ENCODE measurements at places on chromosomes 6 and 20. TPM values are rescaled to one million over a fixed set of nuclear protein-coding genes. Genes with fewer than 3 reads are reported as not detected.

MEI4 gene
- not detected for polyA plus RNA-seq

ME1 gene
- polyA plus RNA-seq: 7.2 TPM

ADGRG6 gene
- polyA plus RNA-seq: 1.2 TPM

- H3K36me3 ChIP-seq: no peaks in the 10 kb centered on the region
- no peak overlapping the region for H3K4me3 ChIP-seq
- no peak overlapping the region for H3K27ac ChIP-seq
- no peaks in the 10 kb centered on the region for H3K4me1 ChIP-seq
Measured at GRCh38 chr20:59730722-59731121, 126.4 kb downstream of the PHACTR3 start.

DNA sequence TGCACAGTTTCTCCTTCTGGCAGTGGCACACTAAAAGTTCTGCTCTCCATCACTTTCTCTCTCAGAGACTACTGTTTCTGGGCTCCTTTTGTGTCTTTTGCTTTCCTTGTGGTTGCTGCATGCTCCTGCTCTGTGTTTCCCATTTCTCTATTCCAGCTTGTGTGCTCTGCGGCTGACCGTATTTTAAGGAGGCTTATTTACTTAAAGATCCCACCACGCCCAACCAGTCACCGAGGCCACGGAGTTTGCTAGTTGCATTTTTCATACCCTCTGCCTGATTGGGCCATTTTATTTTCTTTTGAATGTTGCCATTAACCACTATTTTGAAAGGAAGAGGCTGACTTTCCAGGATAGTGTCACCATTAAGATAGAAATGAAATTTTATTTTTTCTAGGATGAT is 626.4 kb upstream of the MMS22L start:
- no peaks in the 10 kb centered on the region for H3K36me3 ChIP-seq
- no peak overlapping the region for H3K4me3 ChIP-seq
- no peaks in the 10 kb centered on the region for H3K4me1 ChIP-seq
- DNase-seq: no peak
- H3K27me3 ChIP-seq: no peaks in the 10 kb centered on the region
- H3K27ac ChIP-seq: no peak overlapping the region
